ENCODE measurements at places on chromosomes 4 and X.
A peak's percentile ranks its signal among the peaks of the same experiment; 100 is the strongest.

GRCh38 chrX:12370497-12370986 is 232.3 kb downstream of the FRMPD4 start:
- no peak overlapping the region for H3K4me3 ChIP-seq
- no peaks in the 10 kb centered on the region for H3K36me3 ChIP-seq
- no peaks in the 10 kb centered on the region for H3K27me3 ChIP-seq
- H3K4me1 ChIP-seq, result no peaks in the 10 kb centered on the region
- DNase-seq, result peak; percentile 7

DNA sequence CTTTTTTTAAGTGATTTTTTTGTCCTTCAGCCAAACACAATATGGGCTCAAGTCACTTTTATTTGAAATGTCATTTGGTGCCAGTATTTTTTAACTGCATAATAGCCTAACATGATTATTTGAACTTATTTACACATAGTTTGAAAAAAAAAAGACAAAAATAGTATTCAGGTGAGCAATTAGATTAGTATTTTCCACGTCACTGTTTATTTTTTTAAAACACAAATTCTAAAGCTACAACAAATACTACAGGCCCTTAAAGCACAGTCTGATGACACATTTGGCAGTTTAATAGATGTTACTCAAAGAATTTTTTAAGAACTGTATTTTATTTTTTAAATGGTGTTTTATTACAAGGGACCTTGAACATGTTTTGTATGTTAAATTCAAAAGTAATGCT is 62.1 kb downstream of the EDNRA start:
- H3K27ac ChIP-seq, result no peak overlapping the region
- no peak overlapping the region for H3K4me3 ChIP-seq
- no peak for DNase-seq
- no peaks in the 10 kb centered on the region for H3K4me1 ChIP-seq

DNA sequence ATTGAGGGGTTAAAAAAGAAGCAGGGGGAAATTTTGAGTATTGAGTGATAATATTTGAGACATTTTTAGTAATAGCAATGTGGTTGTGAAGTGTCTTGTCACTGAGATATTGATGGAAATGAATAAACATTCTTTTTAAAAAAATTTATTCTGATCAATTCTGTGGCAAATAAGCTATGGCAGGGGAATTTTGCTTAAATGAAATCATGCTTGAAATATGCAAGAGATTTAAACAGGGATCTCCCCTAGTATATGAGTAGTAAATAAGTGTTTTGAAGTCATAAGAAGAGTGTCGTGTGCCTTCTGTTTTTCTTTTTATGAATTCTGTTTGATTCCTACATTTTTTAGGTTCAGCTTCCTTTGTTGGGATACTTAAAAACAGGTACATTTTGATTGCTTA is 23.2 kb downstream of the IL15 start:
- no peak overlapping the region for H3K4me3 ChIP-seq
- DNase-seq, result no peak
- H3K27ac ChIP-seq, result no peak overlapping the region
- H3K27me3 ChIP-seq, result no peaks in the 10 kb centered on the region
- peaks cover 4% of the 10 kb centered on the region for H3K4me1 ChIP-seq

DNA sequence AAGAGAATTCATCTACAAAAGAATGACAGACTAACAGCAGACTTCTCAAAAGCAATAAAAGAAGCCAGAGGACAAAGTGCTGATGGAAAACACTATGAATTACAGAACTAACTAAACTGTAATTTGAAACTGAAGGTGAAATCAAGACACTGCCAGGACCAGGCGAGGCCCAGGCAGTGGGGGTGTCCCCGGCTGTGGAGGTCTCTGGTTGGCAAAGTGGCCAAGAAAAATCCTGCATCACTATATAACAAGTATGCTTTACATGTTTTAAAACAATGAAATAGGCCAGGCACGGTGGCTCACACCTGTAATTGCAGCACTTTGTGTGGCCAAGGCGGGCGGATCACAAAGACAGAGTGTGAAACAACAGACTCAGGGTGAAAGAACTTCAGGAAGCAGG is 32.9 kb downstream of the CHM start:
- DNase-seq, result no peak
- no peak overlapping the region for H3K27ac ChIP-seq
- H3K27me3 ChIP-seq, result no peaks in the 10 kb centered on the region
- no peaks in the 10 kb centered on the region for H3K36me3 ChIP-seq

DNA sequence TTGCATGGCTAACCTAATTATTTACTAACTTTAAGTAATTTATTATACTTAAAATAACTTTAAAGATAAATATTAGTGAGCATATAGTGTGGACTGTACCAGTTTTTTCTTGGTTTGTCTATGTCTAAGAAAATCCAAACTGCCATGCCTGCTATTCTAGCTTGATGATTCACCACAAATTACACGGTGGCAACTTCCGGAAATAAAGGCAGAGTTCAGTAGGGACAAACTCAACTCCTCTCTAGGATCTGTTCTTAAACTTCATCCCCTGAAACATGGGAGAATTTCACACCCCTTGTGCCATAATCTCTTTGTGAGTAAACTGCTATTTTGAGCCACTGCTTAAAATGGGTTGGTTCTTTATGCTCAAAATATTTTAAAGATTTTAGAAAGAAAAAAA is 213.6 kb upstream of the NRK start:
- no peaks in the 10 kb centered on the region for H3K27me3 ChIP-seq
- no peaks in the 10 kb centered on the region for H3K36me3 ChIP-seq
- H3K4me3 ChIP-seq, result no peak overlapping the region
- peak overlapping the region; percentile 29 for H3K27ac ChIP-seq
- DNase-seq, result no peak

DNA sequence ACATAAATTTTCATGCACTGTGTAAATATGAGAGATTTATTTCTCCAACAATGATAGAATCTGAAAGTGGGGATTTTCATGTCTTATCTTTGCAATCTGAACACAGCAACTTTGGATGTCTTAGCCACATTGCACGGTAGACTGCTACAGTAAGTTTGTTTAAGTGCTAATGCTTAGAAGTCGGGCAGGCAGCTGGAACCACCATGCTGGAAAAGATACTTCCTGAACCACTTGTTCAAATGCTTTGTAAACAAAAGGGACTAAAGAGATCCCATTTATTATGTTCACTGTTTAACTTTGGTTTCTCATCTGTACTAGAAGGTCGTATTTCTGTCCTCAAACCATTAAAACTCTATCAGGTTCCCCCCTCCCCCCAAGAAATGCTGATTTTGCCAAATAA is 555.9 kb upstream of the DIPK2B start:
- no peak for DNase-seq
- H3K27ac ChIP-seq, result no peak overlapping the region
- H3K4me1 ChIP-seq, result no peaks in the 10 kb centered on the region
